Fibroblast of upper back skin (primary cell): ENCODE measurements at places on chromosomes 12 and 14.

DNA sequence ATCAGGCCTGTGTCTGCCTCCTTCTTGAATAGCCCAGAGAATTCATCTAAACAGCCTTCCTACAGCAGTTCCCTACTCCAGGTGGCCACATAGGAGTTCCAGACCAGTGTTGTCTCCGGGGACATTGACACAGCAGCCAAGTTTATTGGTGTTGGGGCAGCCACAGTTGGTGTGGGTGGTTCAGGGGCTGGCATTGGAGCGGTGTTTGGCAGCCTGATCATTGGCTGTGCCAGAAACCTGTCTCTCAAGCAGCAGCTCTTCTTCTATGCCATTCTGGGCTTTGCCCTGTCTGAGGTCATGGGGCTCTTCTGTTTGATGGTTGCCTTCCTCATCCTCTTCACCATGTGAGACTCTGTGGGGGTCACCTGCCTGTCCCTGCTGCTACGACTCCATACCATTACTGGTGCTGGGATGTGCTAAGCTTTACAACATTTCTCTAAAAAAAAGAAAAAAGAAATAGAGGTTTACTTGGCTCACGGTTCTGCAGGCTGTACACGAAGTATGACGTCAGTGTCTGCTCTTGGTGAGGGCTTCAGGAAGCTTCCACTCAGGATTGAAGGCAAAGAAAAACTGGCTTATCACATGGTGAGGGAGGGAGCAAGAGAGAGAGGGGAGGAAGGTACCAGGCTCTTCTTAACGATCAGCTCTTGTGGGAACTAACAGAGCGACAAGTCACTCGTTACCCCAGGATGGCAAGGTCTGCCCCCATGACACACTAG is 57.5 kb downstream of the CHST11 start:
- DNase-seq = no peak

GRCh38 chr14:70822530-70823185 is 13.3 kb upstream of the MAP3K9 start:
- peak; percentile 14 for DNase-seq

DNA sequence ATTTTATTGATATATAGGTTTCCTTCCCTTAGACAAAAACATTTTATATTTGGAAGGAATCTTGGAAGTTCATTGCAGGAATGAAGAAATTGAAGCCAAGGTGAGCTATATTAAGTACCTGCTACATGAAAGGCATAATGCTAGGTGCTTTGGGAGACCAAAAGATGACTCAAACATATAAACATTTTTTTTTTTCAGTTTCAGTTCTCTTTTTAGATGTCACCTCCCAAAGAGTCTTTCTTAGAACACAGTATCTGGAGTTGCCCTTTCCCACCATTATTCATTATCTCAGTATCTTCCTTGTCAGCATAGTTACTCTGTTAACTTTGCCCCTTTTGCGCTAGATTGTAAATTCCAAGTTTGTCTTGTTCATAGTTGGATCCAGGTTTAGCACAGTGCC is 1.1 kb downstream of the LIN52 start:
- DNase-seq = no peak

GRCh38 chr12:62720025-62720424 is 214.9 kb downstream of the PPM1H start:
- DNase-seq = no peak

GRCh38 chr12:113006641-113007040 is 28.3 kb downstream of the OAS2 start:
- no peak for DNase-seq

- DNase-seq = peak; percentile 27
Measured at GRCh38 chr12:104057771-104058197, 6.5 kb upstream of the HCFC2 start.

- no peak for DNase-seq
Measured at GRCh38 chr12:124449623-124450375, 117.6 kb downstream of the NCOR2 start.

DNA sequence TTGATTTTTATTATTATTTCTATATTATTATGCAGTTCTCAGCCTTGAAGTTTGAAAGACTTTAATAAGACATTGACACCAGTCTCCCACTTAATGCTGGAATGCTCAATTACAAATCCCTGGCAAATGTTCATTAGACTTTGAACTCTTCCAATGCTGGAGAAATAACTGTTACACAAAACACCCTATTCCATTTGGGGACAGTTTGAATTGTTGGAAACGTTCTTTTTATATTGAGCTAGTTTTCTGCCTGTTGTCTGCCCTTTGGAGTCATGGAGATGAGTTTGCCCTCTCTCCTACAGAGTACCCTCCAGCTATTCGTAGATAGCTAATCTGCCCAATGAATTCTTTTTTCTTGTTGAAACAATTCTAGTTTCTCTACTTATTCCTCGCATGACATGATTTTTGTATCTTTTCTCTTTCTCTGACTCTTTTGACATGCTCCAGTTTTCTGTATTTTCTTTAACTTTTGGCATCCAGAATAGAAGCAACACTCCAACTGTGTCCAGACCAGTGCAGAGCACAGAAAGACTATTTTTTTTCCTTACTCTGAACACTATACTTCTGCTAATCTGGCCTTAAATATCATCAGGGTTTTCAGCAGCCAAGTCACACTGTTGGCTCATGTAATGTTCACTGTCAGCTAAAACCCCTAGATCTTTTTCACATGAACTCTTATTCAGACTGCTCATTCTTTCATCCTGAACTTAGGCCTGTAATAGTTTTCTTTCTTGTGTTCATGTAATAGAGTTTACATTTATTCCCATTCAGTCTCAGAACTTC is 379.3 kb downstream of the RAD51B start:
- DNase-seq = no peak

DNA sequence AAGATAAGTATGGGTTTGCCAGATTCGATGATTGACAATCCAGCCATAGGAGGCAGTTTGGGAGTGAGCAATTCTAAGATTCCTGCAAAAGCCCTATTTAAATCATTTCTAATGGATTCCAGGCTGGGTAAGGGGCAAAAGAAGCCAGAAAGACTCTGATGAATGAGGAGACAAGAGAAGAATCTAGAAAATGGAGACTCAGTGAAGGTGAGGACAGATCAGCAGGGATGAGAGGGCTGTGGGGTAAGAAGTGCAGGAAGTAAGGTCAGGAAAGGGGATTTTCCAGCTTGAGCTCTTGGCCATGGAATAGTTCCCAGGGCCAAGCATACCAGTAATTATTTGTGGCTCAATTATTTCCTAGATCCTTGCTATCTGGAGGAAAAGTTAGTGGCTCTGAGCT is 87.3 kb downstream of the TMX1 start:
- peak; percentile 79 for DNase-seq

- peak; percentile 88 for DNase-seq
Measured at GRCh38 chr12:49703647-49704137, 3.5 kb downstream of the FMNL3 start.
